ENCODE measurements at places on chromosomes 7 and 10.
A peak's percentile ranks its signal among the peaks of the same experiment; 100 is the strongest.

DNA sequence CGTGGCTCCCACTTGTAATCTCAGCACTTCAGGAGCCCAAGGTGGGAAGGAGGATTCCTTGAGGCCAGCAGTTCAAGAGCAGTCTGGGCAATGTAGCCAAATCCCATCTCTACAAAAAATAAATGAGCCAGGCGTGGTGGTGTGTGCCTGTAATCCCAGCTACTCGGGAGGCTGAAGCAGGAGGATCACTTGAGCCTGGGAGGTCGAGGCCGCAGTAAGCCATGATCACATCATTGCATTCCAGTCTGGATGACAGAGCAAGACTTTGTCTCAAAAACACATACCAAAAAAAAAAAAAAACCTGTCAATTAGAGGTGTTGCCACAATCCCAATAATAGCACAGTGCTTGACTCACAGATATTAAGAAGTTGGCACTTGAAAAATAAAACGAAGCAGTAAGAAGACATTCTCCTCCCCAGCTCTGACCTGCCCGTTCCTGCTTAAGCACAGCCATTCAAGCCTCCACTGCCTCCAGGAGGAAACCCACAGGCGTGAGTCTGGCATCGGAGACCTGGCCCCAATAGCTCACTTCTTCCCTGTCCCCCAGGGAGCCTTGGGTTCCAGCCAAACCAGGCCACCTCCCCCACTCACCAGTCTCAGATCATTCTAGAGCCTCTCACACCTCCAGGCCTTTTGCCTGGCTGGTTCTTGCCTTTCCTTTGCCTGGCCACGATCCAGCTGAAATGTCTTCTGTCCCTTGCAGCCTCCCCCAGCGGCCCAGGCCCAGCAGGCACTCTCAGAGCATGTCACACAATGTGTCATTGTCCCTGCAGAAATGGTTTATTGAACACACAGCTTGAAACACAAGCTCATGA, 45.3 kb upstream of the GTF2I start:
- ATAC-seq = no peak

DNA sequence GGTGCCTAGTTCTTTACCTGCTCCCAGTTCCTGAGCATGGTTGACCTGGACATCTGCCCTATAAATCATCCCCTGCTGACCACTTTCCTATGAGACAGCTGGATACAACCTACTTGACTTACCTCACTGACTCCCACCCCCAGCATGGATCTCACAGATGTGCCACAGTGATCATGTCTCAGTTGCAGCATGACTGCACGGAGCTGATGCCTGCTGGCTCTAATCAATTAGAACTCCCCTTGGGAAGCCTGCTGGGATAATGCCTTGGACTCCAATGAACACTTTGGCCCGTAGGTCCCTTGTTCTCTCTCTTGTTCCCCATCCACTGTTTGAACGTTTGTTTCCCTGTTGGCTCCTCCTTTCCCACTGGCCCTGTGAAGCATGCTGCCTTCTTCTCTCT, 271.2 kb upstream of the IGFBP3 start:
- ATAC-seq = no peak

DNA sequence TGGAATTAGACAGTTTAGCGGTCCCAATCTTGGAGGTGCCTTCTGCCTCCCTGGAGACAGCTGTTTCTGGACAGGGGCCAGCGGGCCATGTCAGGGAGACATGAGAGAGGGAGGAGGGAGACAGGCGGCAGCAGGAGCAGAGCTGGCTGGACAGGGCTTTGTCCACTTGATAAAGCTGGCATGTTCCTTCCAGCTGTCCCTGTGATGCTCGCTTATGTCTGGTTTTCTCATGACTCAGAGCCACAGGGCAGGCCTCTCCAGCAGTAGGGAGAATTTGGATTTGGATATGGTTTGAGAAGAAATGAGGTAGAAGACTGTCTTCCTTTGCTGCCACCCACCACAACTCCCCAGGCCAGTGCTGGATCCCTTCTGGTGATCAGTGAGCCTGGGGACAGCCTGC, 51.7 kb upstream of the SORCS3 start:
- no peak for ATAC-seq

DNA sequence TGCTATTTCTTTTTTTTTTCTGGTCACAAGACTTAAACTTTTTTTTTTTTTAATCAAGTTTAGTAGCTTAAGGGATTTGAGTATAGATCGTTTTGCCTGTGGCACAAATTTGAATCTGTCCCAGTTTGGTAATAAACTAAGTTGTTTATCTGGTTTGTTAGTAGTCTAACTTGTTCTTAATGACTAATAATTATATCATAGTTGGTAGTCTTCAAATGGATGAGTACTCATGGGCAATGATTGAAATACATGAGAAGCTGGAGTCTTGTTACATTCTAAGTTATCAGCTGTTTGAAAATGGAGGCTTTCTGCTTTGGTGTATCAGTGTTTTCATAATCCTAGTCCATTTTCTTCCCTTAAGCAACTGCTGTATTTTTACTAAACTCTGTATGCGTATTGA, 12.3 kb downstream of the BTAF1 start:
- ATAC-seq = no peak

DNA sequence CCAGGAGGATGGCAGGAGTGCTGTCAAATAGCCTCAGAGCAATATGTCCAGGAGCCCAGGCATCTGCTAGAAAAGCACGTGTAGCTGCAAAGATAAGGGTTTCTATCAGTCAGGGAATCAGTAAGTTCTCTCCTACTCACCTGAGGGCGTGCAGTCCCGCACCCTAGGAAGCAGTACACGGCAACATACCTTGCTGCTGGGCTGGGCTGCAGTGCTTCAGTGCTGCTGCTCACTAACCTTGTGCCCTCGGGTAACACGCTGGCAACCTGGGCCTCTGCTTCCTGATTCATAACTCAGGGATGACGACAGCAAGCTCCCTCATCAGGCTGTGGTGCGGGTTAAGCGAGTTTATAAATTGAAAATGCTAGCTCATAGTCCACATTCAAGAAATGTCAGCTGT, 29.5 kb upstream of the CCNY start:
- ATAC-seq = no peak

GRCh38 chr10:77180794-77181193, 456.8 kb downstream of the KCNMA1 start:
- ATAC-seq = no peak

DNA sequence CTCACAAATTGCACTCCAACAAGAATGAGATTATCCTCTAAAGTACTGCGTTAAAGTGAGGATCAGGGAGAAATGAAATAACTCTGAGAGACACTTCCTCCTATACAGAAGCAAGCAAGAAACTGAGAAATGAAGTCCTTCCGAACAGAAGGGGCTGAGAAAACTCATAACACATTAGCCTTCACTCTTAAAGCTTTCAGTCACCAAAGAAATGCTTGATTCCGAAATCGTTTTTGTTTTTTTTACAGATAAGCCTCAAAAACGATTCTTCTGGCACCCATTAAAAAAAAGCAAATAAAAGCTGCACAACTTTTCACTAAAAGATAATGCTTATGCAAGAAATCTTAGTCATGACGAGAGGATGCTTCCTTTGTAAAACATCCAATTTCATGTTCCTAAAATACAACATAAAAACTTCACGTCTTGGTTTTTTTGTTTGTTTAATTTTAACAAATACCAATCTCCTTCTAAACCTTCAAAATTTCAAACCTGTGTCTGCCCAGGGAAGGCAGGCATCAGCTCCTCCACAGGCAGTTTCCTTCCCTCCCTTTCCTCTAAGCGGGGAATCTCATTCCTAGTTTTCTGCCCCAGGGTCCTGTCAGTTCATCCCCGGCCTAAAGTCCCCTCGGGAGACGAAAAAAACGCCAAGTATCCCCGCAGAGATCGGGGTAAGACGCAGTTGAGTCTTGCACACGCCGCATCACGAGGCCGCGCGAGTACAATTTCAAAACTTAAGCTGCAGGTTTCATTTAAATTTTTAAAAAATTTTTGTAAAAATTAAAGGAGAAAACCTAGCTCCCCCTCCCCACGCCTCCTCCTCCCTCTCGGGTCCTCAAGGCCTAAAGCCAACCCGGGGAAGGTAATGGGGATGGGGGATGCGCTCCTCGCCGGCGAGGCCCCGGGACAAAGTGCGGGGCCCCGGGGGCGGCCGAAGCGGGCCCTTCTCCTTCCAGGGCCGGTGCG, 1.1 kb downstream of the BAZ1B start:
- no peak for ATAC-seq

- no peak for ATAC-seq
Measured at GRCh38 chr7:2730846-2731770, 43.1 kb downstream of the AMZ1 start.

GRCh38 chr10:89330537-89331212, 2.9 kb downstream of the IFIT3 start:
- no peak for ATAC-seq

DNA sequence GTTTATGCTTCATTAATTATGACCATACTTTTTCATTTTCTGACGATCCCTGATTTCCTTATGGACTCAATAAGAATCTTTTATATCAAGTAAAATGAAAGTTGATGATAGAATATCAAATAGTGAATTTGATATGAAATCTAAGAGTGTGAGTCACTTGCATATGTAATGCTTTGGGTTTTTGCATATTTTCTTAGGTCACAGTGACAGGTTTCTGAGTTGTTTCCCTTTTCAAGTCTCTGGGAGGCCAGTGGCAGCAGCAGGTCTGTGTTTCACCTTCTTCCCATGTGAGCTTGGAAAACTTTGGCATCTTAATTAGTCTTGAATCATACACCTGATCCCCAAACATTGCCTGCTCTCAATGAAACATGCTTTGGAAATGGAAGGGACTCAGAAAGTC, 34.7 kb upstream of the GJD4 start:
- no peak for ATAC-seq

DNA sequence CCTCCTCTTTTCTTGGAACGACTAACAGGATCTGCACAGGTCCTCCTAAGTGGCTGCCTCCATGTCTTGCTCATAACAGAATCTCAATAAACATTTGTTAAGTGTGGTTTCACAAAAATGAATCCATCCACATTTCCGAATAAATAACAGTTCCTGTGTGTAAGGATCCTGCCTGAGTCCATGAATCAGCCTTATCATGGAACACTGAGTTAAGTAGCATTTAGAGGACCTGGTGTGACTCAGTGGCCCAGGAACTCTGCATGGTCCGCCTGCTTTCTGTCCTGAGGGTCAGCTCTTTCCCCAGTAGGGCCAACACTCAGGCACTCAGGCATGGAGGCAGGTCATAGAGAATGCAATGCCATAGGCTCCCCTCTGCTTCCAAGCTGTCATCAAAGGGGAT, 15.8 kb upstream of the C10orf90 start:
- ATAC-seq = no peak

DNA sequence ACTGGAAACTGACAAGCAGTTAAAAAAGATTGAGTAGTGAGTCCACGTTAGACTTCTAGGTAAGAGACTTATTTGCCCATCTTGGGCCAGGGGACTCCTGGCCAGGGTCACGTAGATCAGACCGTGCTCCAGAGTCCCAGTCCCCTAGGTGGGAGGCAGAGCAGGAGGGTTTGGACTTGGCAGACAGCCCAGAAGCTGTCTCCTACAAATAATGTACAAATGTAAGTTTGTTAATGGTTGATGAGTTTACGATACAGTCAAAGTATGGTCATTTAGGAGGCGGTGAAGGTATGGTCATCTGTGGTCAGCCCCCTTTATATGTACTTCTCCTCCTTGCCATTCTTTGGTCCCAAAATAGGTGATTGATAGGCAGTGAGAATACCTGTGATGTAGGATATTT, 28.2 kb downstream of the INPP5F start:
- no peak for ATAC-seq

DNA sequence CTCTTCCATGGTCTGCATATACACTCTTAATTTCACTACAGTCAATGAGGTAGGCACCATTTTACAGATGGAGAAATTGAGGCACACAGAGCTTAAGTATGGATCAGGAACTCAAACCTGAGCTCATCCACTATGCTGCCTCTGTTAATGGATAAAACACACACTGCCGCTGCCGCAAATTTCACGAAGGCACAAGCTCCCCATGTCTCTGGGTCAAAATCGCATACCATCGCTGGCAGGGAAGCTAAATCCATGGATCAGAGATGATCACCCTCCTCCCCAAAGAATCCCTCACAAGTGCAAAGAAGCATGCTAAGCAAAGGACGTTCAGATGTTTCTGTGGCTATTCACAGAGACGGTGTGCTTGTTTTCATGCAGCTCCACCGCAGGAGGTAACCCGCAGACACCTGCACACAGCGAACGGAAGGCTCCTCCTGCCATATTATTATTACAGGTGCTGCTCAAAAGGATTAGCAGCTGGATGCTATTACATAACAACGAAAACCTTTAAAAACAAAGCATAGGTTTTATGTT, 109.3 kb downstream of the UBE2H start:
- ATAC-seq = no peak

DNA sequence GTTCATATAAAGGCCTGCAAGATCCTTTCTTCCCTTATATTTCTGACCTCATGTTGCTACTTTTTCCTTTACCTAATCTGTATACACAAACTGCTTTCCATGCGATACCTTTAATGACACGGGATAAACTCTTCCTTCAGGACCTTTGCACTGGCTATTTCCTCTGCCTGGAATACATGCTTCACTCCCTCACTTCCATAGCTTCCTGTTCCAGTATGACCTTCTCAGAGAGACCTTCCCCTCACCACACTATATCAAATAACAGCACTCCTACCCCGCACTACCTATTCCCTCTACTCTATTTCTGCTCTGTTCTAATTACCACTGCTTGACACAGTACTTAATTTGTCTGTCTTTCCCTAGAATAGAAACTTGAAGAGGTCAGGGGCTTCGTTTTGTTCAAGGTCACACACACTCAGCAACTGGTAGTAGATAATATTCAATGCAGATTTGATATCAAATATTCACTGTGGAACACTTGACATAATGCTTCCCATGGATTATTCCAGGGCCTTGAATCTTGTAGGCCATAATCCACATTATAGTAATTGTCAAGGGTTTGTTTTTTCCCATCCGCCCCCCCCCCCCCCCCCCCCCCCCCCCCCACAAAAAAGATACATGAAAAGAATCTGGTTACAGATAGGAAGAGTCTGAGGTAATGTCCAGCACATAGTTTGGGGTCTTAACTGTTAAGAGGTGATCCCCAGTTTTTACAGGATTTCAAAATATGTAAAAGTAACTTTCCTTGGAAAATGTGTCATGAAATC, 11.1 kb downstream of the SYPL1 start:
- ATAC-seq = no peak

GRCh38 chr10:129978322-129978721, 14.2 kb upstream of the EBF3 start:
- ATAC-seq = no peak

- ATAC-seq = no peak
Measured at GRCh38 chr7:50119815-50120637, 27.0 kb upstream of the ZPBP start.

- peak; percentile 34 for ATAC-seq
Measured at GRCh38 chr10:95242581-95243317, 48.1 kb downstream of the PDLIM1 start.

All from activated CD4-positive, CD25-positive, alpha-beta regulatory T cell treated with anti-CD3 and anti-CD28 coated beads, Interleukin-2, amount 50 U/mL, for 24 hours (primary cell).